Caco-2 (cell line): ENCODE measurements at places on chromosomes 2 and 18.

DNA sequence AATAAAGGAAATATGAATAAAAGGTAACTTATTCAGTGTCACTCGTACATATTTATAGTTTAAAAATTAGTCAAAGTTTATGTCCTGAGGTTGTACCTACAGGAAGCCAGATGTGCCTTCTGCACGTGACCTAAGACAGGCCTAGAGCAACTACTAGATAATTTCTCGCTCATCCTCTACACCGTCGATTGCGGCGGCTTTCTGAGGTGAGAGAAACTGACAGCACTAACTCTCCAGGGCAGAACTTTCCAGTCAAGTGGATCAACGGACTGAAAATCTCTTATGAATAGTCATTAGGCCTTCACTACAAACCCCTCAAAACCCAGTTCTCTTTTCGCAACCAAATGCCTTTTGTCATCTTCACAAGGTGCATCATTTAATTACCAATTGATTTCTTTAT lies 54.2 kb downstream of the ZEB2 start:
- no peaks in the 10 kb centered on the region; the same call in 1 of the 2 replicates for H3K4me1 ChIP-seq
- no peaks in the 10 kb centered on the region for H3K36me3 ChIP-seq

DNA sequence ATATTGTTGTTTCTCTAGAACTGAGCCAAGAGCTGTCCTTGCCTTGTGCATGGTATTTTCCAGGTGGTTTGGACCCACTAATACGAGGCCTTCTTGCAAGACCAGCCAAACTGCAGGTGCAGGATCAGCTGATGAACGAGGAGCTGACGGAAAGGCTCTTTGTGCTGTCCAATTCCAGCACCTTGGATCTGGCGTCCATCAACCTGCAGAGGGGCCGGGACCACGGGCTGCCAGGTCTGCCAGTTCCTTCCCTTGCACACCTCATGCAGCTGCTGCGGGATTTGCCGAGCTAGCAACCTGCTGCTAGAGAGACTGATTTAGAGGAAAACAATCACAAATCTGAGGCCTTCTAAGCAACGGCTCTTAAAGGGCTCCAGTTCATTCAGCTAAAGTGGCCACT lies 74.5 kb downstream of the TPO start:
- H3K27me3 ChIP-seq, result no peaks in the 10 kb centered on the region
- no peak overlapping the region for H3K4me3 ChIP-seq
- H3K27ac ChIP-seq, result no peak overlapping the region

GRCh38 chr18:22723221-22723620 lies 209.9 kb upstream of the RBBP8 start:
- no peak overlapping the region for H3K4me3 ChIP-seq
- H3K27me3 ChIP-seq, result no peaks in the 10 kb centered on the region
- H3K36me3 ChIP-seq, result no peaks in the 10 kb centered on the region
- DNase-seq, result no peak
- no peak overlapping the region for H3K27ac ChIP-seq
- H3K4me1 ChIP-seq, result peaks cover 4% of the 10 kb centered on the region

DNA sequence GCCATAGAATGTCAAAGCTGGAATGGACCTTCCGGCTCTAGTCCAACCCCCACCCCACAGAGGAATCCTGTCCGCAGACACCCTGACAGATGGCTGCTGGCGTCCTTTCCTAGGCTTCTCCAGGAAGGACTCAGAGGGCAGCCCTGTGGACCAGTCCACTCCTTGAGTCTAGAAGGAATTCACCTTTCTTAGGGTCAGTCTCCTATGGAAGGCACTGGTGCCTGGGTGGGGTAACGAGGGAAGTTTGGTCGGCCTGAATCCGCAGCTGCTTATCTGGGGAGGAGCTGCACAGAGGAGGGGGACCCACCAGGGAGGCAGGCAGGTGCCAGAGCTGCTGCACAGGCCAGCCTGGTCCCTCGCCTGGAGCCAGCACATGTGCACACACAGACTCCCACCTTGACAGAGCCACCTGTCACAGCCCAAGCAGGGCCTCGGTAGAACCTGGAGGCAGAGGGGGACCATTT lies 2.5 kb downstream of the DNMT3A start:
- no peaks in the 10 kb centered on the region for H3K4me1 ChIP-seq
- H3K27ac ChIP-seq, result no peak overlapping the region
- no peaks in the 10 kb centered on the region for H3K36me3 ChIP-seq
- DNase-seq, result no peak
- H3K27me3 ChIP-seq, result no peaks in the 10 kb centered on the region
- H3K4me3 ChIP-seq, result no peak overlapping the region

DNA sequence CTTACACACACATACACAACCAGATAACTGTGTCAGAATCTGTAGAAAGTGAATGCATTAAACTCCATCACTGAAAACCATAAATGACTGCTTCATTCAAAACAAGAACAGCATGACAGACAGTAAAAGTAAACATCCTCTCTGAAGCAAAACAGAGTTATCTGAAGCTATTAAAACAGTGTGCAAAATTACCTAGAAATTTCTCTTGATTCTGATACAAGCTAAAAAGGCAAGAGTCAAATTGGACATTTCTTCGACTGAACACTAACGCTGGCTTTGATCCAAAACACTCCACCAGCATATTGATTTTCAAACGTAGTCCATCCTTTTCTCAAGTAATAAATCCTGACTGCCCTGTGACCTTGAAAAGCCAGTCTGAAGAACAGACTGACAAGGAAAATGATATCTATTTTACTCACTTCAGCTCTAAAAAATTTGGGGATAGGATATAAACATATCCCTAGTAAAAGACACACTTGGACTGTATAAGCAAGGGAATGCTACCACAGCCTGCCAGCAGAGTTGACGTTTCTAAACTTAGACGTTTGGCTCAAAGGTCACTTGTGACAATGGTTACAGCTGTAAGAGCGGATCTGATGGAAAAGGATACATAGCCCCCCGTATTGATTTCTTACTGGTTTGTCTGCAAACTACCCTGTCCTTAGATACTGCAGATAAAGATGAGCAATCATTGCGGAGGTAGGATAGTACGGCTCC lies 128.9 kb upstream of the ITGB6 start:
- H3K36me3 ChIP-seq, result no peaks in the 10 kb centered on the region
- H3K4me3 ChIP-seq, result no peak overlapping the region
- H3K27ac ChIP-seq, result no peak overlapping the region

DNA sequence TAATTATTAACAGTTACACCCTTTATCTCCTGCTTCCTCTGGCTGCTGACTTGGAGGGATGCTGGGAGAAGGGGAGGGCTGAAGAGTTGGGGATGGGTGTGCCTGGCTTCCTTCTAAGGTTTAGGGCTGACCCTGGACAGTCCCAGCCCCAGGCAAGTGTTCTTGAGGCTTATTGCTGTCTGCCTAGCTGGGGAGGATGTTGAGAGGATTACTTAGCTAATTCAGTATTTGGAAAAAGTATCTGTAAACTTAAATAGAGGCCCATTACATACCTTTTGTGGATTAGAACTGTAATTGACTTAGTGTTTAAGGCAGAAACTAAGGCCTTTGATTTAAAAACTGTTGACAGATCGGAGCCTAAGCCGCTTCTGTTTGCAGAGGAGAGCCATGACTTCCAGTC lies 67.6 kb downstream of the AGAP1 start:
- peaks cover 11% of the 10 kb centered on the region for H3K4me1 ChIP-seq
- no peak overlapping the region for H3K27ac ChIP-seq
- DNase-seq, result peak; percentile 27
- no peaks in the 10 kb centered on the region for H3K27me3 ChIP-seq
- no peaks in the 10 kb centered on the region for H3K36me3 ChIP-seq

DNA sequence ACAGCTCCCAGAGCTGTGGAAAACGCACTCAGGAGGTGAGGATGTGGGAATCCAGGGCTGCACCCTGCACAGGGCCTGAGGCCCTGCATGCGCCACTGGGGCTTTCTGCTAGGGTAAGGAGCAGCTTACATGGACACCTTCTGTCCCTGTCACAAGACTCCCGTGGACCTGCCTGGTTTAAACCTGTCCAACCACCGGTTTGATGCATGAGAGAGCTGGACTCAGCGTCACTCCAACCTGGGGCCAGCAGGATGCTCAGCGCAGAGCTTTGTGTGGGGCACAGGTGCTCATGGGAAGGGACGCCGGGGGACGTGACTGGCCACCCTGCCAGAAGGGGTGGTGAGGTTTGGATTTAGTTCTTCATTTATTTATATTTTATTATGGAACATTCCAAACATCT lies 24.2 kb downstream of the SNORC start:
- H3K27me3 ChIP-seq, result no peaks in the 10 kb centered on the region
- no peak for DNase-seq
- no peak overlapping the region for H3K27ac ChIP-seq
- no peaks in the 10 kb centered on the region for H3K36me3 ChIP-seq
- H3K4me1 ChIP-seq, result no peaks in the 10 kb centered on the region
- no peak overlapping the region for H3K4me3 ChIP-seq

- no peaks in the 10 kb centered on the region for H3K27me3 ChIP-seq
- H3K27ac ChIP-seq, result peak overlapping the region; percentile 50
- H3K4me1 ChIP-seq, result peaks cover 45% of the 10 kb centered on the region
- DNase-seq, result peak; percentile 86
Observed at GRCh38 chr2:231050018-231050901, 6.4 kb upstream of the PSMD1 start.

- no peak for DNase-seq
- peaks cover 44% of the 10 kb centered on the region for H3K4me1 ChIP-seq
- no peak overlapping the region for H3K4me3 ChIP-seq
- no peaks in the 10 kb centered on the region for H3K36me3 ChIP-seq
Observed at GRCh38 chr2:41966920-41967319, 80.9 kb upstream of the PKDCC start.

- H3K27me3 ChIP-seq, result no peaks in the 10 kb centered on the region
- H3K36me3 ChIP-seq, result peaks cover 1% of the 10 kb centered on the region; the same call in 1 of the 2 replicates
- H3K4me3 ChIP-seq, result no peak overlapping the region
- no peak for DNase-seq
- peaks cover 22% of the 10 kb centered on the region for H3K4me1 ChIP-seq
Observed at GRCh38 chr18:11983592-11983991, 2.3 kb downstream of the IMPA2 start.

DNA sequence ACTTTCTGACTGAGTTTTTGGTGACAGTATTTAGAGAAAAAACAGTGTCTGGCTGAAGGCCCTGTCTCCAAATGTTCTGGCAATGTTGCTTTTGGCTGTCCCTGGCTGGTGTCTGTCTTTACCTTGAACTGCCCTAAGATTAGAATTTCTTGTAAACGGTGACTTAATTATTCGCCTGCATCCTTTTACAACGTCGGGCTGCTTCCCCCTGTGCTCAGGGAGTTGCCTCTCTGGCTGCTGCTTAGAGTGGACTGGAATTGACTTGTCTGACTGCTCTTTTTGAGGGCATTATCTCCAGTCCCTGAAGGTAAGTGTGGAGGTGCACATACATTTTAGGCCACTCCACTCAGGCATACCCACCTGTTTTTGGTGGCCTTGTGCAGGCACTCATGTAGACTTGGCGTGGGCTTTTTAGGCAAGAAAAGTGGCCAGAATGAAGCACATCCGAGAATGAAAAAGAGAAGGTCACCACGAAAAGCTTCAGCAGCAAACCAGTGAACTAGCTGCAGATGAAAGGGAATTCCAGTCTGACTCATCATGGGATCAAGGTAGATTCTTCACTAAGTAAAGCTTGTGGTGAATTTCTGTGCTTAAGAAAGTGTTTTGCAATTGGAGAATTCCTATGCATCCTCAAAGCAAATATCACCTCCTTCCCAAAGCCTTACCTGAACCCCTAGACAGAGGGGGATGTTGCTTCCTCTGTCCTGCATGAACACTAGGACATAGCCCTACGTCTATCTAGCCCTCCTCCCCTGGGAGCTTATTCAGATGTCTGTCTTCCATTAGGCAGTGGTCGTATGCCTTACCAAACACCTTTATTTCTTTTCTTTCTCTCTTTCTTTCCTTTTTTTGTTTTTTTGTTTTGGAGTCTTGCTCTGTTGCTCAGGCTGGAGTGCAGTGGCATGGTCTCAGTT lies 230.3 kb upstream of the TRIB2 start:
- H3K4me3 ChIP-seq, result no peak overlapping the region
- H3K36me3 ChIP-seq, result no peaks in the 10 kb centered on the region
- DNase-seq, result peak; percentile 47
- peak overlapping the region; percentile 60 for H3K27ac ChIP-seq
- no peaks in the 10 kb centered on the region for H3K27me3 ChIP-seq
- peaks cover 24% of the 10 kb centered on the region for H3K4me1 ChIP-seq

- H3K4me3 ChIP-seq, result no peak overlapping the region
- no peak overlapping the region for H3K27ac ChIP-seq
- DNase-seq, result no peak
- H3K36me3 ChIP-seq, result no peaks in the 10 kb centered on the region
- no peaks in the 10 kb centered on the region for H3K4me1 ChIP-seq
Observed at GRCh38 chr2:46041434-46041833, 255.8 kb upstream of the EPAS1 start.

- no peaks in the 10 kb centered on the region for H3K36me3 ChIP-seq
- H3K4me3 ChIP-seq, result no peak overlapping the region
- no peak overlapping the region for H3K27ac ChIP-seq
Observed at GRCh38 chr2:225600444-225600843, 200.9 kb downstream of the NYAP2 start.

DNA sequence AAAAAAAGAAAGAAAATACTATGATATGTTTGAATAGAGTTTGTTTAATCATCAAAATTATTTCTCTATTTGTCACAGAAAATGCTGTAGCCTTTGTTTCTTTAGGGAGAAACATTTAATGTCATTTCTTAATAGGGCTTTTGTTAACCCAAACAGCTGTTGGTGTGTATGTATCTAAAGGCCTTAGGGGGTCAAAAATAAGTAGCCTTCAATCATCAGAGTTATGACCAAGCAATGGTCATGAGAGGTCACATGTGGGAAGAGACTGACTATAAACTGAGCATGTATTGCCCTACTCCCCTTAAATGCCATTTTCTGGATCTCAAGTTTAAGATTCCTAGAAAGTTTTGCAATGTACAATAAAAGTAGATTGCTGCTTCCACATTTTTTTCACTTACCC lies 22.7 kb downstream of the HNMT start:
- H3K4me3 ChIP-seq, result no peak overlapping the region
- no peaks in the 10 kb centered on the region for H3K4me1 ChIP-seq
- DNase-seq, result no peak

- H3K4me3 ChIP-seq, result no peak overlapping the region
- 0 out of 2 replicates have a peak, but pooled peaks cover 3% of the 10 kb centered on the region for H3K4me1 ChIP-seq
- no peak for DNase-seq
- no peak overlapping the region for H3K27ac ChIP-seq
- no peaks in the 10 kb centered on the region for H3K36me3 ChIP-seq
Observed at GRCh38 chr2:157830696-157831570, 45.2 kb downstream of the ACVR1 start.

DNA sequence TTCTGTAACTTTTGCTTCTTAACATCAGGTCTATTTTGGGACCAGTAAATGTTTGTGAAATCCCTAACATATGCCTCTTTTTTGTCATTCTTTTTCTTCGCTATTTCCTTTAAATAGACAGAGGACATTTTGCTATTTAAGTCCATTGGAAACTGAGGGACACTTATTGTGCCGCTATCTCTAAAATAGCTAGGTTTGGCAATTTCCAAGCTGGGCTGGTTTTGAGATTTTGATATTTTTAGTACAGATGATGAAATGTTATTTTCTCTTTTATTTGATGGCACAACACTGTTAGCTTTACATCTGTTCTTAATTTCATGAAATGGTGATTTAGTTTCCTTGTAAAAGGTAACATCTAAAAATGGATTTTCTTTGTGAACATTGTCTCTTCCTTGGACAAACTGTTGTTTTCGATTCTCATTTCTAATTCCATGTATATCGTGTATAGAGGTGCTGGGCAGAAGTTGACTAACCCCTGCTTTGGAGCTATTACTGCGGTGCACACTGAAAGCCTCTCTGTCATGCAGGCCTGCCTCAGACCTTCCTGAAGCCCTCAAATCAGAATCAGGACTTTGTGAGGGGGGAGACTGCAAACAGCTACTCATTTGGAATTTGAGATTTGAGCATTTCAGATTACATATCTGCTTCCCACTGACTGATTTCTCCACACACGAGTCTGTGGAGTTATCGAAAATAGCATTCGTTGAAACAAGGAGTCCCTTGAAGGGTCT lies 594 bp downstream of the RAD51AP2 start:
- DNase-seq, result no peak
- H3K27ac ChIP-seq, result no peak overlapping the region
- H3K4me3 ChIP-seq, result peak overlapping the region; percentile 39
- H3K36me3 ChIP-seq, result no peaks in the 10 kb centered on the region
